ENCODE measurements at places on chromosomes 16 and 17.
A peak's percentile ranks its signal among the peaks of the same experiment; 100 is the strongest.

DNA sequence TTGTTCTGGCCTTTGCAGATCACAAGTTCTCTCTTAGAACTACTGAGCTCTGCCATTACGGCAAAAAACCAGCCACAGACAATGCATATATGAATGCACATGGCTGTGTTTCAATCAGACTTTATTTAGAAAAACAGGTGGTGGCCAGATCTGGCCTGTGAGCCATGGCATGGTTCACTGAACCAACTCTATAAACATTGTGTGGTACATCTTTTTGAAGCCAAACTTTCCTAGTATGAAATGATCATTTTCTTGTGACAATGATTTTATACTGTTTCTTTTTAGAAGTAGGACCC is 65.9 kb upstream of the AMZ2 start:
- DNase-seq = no peak

DNA sequence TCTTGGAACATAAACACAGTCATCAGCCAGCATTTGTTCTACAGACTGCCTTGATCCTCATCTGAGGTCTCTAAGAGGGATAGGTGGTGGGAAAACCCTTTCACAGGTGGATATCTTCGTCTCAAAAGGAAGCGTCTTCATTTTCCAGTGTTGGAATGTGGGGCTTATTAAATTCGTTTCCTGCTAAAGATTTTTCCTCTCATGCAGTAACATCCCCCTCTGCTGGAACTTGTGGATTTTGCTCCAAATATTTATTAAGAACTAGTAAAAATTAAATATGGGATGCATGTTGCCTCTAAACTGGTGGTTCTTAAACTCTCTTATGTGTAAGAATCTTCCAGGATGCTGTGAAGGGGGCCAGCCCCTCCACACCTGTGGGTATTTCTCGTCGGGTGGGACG is 20.1 kb upstream of the MLYCD start:
- peak; percentile 56 for DNase-seq

- DNase-seq = no peak
Measured at GRCh38 chr17:28899212-28899815, 1.8 kb upstream of the FLOT2 start.

GRCh38 chr17:27488231-27488630 is 32.0 kb downstream of the KSR1 start:
- DNase-seq = no peak

- DNase-seq = no peak
Measured at GRCh38 chr17:3848229-3848835, 2.3 kb upstream of the NCBP3 start.

DNA sequence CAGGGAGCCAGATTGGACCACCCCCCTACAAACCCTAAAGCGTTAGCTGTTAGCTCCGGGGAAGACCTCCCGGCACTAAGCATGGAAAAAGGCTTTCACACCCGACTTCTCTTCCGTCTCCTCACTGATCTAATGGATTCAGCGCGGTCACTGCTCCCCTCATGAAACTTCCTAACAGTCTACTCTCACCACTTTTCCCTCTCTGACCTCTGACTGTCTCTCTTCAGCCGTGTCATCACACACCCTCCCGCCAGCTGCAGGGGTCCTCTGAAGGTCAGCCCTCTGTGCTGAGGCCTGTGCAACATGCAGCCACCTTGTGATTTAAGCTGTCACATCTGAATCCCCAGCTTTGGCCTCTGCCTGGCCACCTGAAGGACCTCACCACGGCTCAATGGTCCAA is 15.7 kb downstream of the LYRM1 start:
- DNase-seq = no peak

DNA sequence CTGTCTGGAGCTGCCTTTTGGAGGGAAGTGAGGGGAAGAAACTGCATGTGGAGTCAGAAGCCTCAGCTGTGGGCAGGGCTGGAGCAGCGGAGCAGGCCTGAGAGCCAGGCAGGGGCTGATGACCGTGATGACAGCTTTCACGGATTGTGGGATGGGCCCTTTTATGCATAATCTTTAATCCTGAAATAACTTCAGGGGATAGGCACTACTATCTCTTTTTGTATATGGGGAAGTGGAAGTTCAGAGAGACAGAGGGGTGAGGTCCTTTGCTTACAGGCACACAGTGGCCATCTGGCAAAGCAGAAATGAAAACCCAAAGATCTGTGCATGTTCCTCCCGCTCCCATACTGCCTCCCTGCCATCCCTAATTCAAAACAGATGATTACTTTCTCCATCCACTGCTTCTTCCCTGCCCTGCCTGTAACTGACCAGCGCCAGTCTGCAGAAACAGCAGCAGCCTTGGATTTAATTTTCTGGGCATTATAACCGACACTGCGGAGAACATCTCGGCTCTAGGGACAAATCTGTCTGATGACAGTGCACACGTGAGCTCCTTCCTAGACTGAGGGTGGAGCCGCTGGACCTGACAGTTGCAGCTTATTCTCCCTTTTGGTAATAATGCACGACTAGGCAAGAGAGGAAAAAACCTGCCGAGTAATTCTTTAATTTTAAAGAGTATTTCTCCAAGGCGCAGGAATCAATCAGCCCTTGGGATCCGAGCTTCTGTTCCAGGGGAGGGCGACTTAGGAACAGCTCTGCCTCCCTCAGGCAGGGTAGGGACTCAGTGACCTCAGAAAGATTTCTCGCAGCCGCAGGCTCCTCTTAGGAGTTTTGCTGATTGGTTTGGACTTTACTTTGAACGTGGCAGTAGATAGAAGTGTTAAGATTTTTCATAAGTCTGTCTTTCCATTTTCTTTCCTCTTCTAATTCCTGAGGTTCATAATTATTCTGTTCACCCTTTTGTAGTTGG is 95.4 kb downstream of the UTP18 start:
- no peak for DNase-seq

GRCh38 chr16:4371357-4372000 is at the start of gene VASN:
Gene VASN, plus strand, starts transcription at chr16:4371848. Its CDS starts 9,030 bp downstream, at chr16:4380878.
- peak; percentile 70 for DNase-seq

GRCh38 chr17:4448197-4448980 is 14.6 kb downstream of the SPNS3 start:
- no peak for DNase-seq

GRCh38 chr16:12386192-12386591 is 409.7 kb downstream of the SNX29 start:
- no peak for DNase-seq

DNA sequence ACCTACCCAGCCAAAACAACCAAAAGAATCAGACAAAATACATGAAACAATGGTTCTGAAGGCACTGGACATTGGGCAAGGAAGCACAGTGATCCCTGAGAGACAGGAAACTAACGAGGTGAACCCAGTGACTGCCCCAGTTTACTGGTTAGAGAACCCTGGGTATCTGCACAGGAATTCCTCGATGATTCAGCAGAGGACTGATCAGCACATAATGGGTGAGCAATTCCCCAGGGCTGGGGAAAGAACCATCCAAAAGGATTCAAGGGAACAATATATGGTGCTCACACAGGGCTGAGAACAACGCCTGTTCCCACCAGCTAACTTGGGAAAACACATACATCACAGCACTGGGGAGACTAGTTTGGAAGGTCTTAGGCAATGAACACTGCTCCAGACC is 167.2 kb downstream of the PARN start:
- DNase-seq = peak; percentile 19

DNA sequence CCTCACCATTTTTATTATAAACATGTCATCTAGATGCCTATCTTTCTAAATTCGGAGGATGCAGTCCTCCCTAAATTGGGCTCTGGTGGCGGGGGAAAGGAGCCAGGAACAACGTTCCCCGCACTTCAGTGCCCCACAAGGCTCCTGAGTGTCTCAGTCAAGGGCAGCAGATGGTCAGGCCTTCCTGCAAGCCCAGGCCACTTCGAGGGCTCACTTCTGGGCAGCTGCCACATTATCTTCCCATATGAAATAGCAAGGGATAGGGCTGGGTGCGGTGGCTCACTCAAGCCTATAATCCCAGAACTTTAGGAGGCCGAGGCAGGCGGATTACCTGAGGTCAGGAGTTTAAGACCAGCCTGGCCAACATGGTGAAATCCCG is 32.3 kb downstream of the FBXO31 start:
- DNase-seq = no peak

DNA sequence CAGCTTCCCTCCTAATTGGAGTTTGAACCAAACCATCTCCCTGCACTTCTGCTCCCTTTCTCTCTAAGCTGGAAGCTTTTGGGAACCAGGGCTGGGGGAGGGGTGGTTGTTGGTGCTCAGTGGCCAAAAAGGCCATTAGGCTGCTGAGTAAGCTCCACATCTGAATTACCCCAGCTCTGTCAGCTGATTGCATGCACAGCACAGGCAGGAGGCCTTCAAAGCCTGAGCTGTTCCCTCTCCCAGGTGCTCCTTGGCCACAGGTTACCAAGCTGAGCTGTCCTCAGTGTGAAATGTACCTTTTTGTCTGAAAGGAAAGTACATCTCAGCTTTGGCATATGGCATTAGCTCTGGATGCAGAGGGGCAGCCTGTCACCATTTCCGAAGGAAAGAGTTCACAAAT is 6.2 kb upstream of the TBKBP1 start:
- no peak for DNase-seq

DNA sequence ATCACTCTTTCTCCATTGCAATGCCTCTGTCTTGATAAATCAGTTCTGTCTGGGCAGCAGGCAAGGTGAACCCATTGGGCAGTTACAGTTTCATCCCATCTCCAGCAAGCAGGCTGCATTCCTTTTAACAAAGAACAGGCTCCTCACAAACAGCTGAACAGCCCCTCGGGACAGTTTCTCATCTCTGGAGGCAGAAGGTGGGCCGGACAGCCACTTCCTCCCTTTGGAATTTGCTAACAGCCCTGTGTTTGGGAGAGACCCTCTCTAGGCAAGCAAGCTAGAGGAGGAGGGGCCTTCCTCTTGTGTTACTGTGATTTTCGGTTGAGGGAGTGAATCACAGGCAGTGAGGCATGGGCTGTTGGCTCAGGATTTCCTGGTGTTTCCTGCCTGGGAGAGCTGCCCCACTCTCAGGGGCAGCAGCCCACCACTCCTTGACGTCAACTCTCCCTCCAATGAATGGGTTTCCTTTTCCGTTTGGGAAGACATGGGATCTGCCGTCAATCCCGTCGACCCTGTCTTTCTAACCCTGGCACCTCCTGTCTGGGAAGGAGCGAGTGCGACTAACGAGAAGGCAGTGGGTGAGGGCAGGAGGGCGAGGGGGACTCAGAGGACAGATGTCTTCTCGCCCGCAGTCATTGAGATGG is 3.7 kb upstream of the PGS1 start:
- peak; percentile 86 for DNase-seq

- no peak for DNase-seq
Measured at GRCh38 chr17:17508646-17509591, 12.7 kb upstream of the RASD1 start.

DNA sequence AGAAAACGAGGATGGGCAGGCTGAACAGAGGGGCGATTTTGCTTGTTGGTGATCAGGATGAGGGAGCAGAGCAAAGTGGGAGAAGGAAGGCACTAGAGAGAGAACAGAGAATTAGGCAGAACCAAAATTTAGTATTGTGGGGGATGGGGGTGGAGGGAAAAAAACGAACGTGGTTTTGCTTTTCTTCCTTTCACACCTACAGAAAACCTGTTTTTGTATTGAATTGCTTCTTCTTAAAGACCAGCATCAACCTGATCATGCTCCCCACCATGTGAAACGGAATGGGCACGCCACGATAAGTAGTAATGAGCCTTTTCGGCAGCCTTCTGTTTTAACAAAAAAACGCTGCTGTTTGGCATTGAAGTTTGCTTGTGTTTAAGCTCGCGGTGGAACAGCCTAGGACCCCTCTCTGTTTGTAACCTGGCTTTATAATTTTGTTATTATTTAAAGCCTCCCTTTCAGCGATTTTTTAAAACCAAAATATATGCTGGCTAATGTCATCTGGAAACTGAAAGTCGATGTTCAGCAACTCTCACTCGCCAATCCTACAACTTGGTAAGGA is 36.8 kb downstream of the ERCC4 start:
- no peak for DNase-seq

DNA sequence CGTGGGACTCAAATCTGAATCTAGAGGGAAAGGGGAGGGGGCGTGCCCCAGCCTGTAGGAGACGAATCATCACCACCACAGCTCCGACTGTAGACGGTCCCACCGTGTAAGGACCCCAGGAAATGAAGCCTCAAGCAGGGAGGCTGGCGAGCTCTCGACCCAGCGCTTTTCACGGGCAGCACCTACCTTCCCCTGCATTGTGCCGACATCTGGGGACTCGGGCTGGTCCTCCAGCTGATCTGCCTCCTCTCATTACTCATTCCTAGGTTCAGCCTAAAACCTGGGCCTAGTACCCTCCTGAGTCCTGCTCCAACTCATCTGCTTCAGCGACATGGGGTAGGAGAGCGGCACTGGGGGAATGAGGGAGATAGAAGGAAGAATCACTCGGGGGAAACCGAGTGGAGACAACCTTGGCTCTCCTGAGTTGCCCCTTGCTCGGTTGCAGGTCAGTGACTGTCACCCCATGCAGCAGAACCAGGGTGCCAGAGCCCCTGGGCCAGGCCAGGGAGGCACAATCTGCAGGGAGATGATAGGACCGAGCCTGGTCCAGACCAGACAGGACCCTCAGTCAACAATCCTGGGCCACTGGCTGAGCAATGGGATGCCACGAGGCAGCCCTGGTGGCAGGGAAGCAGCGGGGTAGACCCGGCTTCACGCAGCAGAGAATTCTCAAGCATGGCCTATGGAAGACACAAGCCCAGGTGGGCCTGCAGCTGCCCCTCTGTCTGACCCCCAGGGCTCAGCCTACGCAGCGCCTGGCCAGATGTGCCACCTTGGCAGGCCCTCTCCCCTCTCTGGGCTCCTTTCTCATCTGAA is 833 bp upstream of the BCAR1 start:
- no peak for DNase-seq

GRCh38 chr17:19239544-19239943 is 2.4 kb downstream of the EPN2 start:
- DNase-seq = no peak

- no peak for DNase-seq
Measured at GRCh38 chr16:14264327-14264943, 193.3 kb downstream of the MRTFB start.

- peak; percentile 88 for DNase-seq
Measured at GRCh38 chr17:45123930-45124796, 8.2 kb downstream of the PLCD3 start.

- no peak for DNase-seq
Measured at GRCh38 chr17:59504821-59505220, 60.6 kb upstream of the DHX40 start.

DNA sequence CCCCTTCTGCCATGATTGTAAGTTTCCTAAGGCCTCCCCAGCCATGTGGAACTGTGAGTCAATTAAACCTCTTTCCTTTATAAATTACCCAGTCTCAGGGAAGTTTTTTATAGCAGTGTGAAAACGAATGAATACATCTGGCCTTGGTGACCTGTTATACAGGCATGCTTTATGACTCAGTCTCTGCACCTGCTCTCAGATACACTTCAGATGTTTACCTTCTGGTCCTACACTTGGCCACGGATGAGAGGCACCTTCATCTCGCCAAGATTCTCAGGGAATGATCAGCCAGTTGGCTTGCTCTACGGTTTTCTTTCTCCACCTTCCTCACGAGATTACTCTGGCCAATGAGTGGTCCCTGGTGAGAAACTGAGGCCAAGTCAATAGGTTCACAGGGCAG is 304.7 kb downstream of the CA10 start:
- DNase-seq = no peak

- no peak for DNase-seq
Measured at GRCh38 chr16:87395181-87395842, 3.2 kb downstream of the MAP1LC3B start.

GRCh38 chr17:13283606-13284005 is 265.8 kb upstream of the ELAC2 start:
- no peak for DNase-seq

- no peak for DNase-seq
Measured at GRCh38 chr16:69909760-69910159, 41.4 kb upstream of the CLEC18A start.
